ENCODE measurements at places on chromosomes 3 and 15.

- DNase-seq, result no peak
These were observed 22.3 kb upstream of the LINGO1 start for GRCh38 chr15:77654975-77655374.

- no peak for DNase-seq
These were observed 13.6 kb downstream of the SCN11A start for GRCh38 chr3:39038165-39038564.

DNA sequence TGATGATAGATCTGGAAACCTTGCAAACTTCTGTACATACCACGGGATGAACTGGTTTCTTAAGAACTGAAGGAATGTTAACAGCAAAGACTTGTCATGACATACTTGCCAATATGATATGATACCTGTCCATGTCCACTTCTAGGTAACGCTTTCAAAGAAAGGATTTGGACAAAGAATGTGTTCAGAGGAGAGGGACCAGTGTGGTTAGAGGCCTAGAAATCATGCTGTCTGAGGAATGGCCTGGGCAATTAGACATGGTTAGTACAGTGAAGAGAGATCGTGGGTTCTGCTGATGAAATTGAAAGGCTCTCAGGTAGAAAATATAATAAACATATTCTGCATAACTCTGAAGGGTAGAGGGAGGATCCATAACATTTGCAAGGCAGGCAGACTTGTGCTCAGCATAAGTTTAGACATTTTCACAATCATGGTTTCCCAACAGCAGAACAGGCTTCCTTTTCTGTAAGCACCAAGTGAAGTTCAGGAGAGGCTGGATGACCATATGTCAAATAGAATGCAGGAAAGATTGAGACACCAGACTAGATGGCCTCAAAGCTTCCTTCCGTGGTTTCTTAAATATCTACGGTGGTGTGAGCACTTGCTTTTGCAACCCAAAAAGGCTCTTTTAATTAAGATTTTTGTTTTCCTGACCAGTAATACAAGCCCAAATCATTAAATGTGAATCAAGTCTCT is 39.9 kb downstream of the TGFBR2 start:
- no peak for DNase-seq

GRCh38 chr3:146589899-146590508 is 15.1 kb downstream of the PLSCR5 start:
- no peak for DNase-seq

GRCh38 chr15:20280933-20281463 is 260.6 kb downstream of the GOLGA6L6 start:
- no peak for DNase-seq

DNA sequence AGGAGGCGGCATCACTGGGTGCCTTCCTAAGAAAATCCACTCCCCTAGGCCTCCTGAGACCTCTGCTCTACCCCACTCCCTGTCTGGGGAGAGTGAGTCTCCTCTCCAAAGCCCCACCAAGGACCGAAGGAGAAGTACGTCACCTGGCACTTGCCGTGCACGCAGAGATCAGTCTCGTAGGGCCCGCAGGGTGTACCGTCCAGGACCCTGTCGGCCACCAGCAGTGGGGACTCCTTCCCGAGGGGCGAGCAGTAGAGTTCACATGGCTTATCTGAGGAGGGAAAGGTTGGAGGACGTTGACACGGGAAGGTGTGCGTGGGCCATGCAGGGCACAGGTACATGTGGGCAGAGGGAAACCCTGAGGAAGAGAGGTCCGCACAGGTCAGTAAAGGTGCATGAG is 232.9 kb downstream of the ADAMTS17 start:
- no peak for DNase-seq

GRCh38 chr3:151248772-151249337 is 29.5 kb downstream of the P2RY14 start:
- no peak for DNase-seq

DNA sequence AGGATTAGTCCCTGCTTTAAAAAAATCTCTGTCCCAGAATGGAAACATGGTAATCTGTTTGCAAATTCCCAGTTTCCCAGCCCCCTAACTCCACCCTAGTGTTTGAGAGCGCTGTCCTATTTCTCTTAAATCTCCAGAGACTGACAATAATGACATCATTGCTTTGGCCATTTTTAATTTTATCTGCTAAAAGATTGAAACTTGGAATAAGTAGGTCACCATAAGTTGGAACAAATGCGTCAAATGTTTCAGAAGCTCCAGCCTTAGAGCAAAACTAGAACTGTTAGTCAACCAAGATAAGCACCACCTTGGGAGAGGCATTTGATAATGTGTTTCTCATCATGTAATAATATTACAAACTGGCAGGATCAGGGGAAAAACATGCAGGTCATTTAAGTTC is 25.7 kb upstream of the MB21D2 start:
- DNase-seq, result no peak

DNA sequence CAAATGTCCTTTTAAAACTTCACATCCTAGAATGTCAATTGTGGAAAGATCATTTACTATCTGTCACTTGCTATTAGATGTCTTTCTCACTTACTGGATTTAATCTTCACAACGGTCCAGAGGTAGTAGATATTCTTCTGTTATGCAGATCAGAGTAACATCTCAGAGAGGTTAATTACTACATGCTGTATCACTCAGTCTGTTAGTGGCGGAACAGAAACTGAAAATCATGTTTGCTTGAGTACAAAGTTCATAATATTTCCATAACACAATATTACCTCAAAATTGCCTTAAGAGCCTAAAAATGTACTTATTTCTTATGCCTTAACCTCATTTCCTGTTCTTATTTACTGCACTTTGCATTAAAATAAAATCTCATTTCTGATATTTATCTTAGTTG is 28.6 kb upstream of the GPR149 start:
- DNase-seq, result no peak

- DNase-seq, result no peak
These were observed 28.5 kb downstream of the PTPRG start for GRCh38 chr3:61589856-61590255.

DNA sequence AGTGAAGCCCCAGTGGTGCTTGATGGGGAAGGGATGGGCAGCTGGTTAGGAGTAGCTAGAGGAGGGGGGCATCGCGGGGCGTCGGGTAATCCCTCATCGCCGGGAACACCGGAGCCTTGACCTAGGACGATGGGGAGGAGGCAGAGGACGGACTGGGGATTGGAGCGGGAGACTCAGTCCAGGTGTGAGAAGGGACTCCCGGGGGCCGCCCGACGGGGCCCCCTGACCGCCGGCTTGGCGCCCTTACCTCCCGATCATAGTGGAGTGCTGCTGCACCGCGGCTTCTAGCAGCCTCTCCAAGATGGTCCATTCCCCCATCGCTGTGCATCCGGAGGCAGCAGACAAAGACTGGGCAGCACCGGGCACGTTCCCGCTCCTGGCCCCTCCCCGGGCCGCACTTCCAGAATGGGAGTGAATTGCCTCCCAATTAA is 612 bp downstream of the GJD2 start:
- no peak for DNase-seq

DNA sequence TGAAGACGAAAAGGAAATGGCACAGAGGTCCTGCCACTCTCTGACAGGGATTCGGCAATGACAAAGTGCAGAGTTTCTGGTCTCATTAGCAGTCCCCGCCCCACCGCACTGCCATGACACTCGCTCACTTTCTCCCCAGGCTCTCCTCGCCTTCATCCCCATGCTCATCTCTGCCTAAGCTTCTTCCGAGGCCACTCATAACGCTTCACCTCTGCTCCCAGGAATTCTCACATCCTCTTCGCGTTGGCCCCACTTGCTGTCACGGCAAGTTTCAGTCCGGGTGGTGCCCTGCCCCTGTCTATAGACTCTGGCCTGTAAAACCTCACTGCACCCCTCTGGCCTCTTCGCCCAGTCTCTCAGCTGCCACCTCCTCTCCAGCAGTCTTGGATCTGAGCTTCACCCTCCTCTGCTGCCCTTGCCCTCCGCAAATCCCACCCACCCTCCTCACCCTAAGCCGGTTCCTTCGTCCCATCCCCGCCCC is 654 bp downstream of the RUBCN start:
- DNase-seq, result no peak

DNA sequence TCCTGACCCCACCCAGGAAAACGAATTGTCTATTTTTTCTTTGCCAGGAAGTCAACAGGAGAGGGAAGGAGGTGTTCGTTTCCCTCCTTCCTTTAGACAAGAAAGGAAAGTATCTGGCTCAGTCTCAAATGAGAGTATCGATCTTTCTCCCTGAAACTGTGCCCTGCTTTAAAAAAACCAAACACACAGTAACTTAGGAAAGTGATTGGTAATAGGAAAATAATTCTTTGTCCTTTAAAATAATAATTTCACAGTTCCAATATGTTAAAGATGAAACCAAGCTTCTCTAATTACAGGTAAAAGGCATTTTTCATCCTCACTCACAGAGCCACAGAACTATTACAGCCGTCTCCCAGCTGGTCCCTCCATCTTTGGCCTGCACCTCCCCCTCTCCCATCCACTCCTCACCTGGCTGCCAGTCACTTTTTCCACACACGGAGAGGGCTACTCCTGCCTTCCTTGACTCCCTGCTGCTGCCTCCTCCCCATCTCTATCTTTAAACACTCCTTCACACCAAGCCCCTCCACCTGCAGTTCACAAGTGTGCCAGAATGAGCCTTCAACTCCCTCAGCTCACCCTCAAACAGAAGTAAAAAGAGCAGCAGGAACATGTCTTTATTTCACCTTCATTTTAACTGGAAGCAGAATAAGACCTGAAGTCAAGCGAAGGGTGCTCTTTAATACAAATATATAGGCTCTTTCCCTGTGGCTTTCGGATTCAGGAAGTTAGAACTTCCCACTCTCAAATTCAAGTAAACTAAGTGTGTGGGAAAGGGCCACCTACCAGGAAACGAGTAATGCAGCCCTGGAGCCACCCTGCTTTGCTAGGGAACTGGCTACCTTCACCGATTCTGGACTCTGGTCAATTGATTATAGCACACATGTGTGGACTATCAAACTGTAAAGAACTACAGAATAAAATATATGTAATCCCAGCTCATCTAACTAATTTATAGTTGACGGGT is 116.4 kb downstream of the SENP2 start:
- DNase-seq, result no peak

GRCh38 chr3:66385066-66385465 is 115.8 kb downstream of the LRIG1 start:
- DNase-seq, result no peak

- DNase-seq, result no peak
These were observed 45.6 kb downstream of the PRKCI start for GRCh38 chr3:170267793-170268192.

GRCh38 chr3:22360164-22360563 is 609.2 kb upstream of the ZNF385D start:
- DNase-seq, result no peak
